Stimulated activated CD8-positive, alpha-beta memory T cell treated with anti-CD3 and anti-CD28 coated beads, Interleukin-7, amount 100 ng/mL, for 1 hour (primary cell): ENCODE measurements at places on chromosomes 6 and 20.

DNA sequence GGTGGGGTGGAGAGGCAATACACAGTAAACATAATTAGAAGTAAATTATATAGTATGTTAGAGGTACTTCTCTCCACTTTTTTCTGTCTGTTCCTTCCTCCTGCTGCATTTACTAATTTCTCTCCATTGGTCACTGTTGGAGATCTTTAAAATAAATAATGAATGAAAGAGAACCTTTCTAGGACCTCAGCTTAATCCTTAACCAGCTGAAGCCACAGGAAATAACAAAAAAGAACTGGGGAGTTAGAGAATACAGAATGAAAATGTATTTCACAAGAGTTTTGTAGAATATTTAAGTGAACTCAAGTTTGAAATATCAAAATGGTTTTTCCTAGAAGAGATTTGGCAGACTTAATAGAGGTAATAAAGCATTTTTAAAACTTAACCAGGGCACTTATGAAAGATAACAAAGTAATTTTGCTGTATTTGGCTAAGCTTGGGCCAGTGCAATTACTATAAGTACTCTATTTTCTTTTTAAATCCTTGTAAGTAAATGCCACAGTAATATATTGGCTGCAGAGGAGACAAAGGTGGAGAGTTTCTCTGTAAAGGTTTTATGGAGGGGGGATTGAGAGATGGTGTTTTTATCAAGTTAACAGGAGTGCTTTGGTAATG, 405.0 kb downstream of the CDKAL1 start:
- no peak for DNase-seq

- DNase-seq: no peak
Observed at GRCh38 chr6:37381579-37381978, 27.8 kb downstream of the RNF8 start.

DNA sequence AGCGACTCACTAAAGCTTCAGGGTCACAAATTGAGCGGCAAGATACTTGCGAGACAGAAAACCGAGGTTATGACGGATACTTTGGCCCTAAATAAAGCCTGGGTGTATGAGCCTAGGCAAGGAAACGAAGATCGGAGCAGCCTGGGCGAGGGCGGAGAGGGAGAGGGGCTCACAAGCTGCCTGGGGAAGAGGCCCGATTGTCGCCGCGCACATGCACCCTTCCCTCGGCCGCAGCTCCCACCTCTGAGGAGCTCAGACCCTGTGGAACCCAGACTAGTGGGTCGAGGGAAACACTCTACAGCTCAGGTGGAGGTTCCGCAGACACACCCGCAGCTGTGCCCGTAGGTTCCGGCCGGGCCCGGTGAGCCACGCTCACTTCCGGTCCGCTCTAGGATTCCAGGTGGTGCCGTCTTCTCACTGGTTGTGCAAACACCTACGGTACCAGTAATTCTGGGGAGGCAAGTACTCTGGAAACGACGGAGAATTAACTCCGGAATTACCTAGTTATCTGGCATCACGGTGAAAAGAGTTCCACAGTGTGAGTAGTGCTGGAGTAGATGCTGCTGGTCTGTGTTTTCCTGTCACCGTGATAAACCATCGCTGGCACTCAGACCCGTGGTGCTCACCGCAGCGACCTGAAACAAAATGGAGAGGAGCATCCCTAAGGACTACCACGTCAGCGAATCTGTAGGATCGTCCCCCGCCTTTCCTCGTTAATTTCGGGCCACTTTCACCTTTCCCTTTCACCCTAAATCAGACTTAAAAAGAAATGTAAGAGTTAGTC, 61.5 kb downstream of the GPX5 start:
- DNase-seq: no peak

DNA sequence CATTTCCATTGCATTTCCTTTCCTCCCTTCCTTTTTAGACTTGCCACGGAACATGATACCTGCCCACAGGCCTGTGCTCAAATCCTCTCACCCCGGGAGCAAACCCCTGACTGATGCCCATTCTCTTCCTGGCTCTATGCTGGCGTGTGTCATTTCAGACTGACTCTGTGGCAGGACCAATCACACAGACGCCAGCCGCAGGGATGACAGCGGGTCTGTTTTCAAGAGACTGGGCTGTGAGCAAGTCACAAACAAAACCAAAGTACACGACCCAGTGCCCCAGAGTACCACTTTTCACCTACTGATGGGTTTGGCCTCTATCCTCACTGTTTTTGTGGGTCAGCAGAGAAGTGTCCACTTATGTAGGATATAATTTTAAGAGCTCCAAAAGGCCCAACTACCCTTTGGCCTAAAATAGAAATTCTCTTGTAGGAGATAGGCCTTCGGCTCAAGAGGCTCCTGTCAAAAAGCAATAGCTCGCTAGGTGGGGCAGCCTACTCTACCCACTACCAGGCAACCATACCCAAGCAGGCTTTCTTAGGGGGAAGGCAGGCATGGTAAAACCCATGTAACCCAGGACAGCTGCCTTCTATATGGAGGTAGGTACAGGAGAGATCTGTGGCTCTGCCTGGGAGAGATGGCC, 215.7 kb downstream of the CDC5L start:
- DNase-seq: no peak

DNA sequence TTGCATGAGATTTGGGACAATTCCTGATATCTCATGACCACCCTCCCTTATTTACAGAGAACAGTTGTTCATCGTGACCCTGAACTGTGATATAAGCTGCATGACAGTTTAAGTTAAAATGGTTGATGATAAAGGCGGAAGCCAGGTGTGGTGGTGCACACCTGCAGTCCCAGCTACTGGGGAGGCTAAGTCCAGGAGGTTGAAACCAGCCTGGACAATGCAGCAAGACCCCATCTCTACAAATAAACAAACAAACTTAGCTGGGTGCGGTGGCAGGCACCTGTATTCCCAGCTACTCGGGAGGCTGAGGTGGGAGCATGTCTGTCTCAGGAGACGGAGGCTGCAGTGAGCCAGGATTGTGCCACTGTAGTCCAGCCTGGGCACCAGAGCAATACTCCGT, 24.1 kb downstream of the COL20A1 start:
- DNase-seq: no peak

GRCh38 chr6:39688494-39688893, 36.7 kb downstream of the KIF6 start:
- DNase-seq: no peak

DNA sequence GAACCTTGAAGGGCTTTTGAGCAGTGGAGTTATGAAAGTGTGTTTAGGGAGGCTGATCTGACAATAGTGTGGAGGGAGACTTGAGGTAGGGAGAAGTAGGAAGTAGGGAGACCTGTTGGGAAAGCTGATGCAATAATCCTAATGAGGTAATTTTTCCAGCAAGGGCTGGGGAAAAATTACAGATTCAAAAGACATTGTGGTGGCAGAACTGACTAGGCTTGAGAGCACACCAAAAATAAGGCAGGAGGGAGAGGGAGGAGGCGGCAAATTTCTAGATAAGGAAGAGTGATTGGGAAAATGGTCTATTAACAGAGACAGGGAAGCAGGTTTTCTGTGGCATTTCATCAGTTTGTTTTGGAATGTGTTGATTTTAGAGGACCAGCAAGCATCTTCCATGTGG, 5.5 kb downstream of the PRRT1 start:
- no peak for DNase-seq

- DNase-seq: no peak
Observed at GRCh38 chr6:112349636-112349934, 2.5 kb downstream of the RFPL4B start.

DNA sequence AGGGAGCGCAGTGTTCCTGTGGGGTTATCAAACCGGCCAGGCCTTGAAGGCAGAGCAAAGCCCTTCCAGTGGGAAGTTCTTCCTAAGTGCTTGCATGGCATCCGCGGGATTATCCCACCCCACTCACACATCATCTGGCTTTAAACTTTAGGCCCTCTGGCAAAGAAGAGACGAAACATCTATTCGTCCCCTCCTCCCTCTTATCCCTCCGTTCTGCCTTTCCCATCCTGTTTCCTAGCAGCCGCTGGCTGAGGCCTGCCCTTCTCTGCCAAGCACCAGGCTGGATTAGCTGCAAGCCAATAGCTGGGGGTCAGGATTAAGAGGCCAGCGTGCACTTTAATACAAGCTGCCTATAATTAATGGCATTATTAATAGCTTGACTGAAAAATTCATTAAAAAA, 621.0 kb downstream of the PKHD1 start:
- no peak for DNase-seq

GRCh38 chr6:100633096-100633777, 168.5 kb upstream of the SIM1 start:
- DNase-seq: no peak

GRCh38 chr6:125869427-125869826, 78.7 kb downstream of the NCOA7 start:
- no peak for DNase-seq

- DNase-seq: no peak
Observed at GRCh38 chr20:44288252-44288651, 22.8 kb downstream of the FITM2 start.

GRCh38 chr6:79170959-79171358, 63.5 kb downstream of the HMGN3 start:
- DNase-seq: no peak

- DNase-seq: no peak
Observed at GRCh38 chr20:34926581-34926980, 29.0 kb downstream of the GSS start.

DNA sequence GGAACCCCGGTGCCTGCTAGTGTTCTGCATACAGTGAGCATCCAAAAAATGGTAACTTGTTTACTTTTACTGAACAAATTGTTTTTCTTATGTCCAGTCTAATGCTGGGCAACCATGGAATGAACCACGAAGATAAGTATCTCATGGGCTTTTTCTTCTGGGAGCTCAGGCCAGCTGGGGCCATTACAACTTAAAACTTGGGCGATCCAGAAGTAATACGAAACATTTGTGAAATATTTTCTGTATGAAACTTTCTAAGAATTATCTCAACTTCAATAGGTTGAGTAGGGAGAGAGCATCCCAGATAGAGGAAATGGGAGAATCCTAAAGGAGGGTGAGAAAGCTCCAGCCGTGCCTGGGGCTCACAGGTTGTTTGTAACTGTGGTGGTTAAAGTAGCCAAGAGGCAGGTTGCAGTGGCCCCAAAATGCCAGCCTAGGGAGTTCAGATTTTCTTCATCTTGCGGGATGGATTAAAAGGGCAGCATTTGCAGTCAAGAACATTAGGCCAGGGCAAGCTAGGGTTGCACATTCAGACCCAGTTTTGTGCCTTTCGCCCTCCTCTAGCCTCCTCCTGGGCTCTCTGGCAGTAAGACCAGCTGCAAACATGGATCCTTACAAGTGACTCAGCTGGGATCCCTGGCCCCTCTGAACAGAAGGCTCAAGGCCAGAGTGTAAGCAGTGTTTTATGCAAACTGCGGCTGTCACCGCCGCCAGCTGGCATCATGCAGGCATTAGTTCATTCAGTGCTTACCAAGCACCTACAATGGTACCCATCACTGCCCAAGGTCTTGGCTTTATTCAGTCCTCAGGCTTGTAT, 41.5 kb downstream of the ELMO2 start:
- no peak for DNase-seq

- DNase-seq: no peak
Observed at GRCh38 chr6:105995391-105995865, 90.7 kb upstream of the PRDM1 start.

- DNase-seq: no peak
Observed at GRCh38 chr6:156262014-156262413, 515.2 kb upstream of the ARID1B start.

DNA sequence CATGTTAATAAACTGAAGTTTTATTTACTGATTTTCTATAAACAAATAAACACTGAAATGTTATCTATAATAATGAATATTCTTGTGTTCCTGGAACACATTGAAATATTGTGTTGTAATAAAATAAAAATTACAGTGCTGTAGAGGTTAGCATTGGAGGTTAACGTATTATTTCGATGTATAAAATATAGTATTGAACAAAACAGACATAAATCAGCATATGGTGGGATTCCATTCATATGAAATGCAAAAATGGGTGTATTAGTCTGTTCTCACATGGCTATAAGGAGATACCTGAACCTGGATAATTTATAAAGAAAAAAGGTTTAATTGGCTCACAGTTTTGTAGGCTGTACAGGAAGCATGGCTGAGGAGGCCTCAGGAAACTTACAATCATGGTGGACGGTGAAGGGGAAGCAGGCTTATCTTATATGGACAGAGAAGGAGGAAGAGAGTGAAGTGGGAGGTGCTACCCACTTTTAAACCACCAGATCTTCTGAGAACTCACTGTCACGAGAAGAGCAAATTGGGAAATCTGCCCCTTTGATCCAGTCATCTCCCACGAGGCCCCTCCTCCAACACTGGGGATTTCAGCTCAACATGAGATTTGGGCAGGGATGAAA, 24.6 kb upstream of the BMP6 start:
- DNase-seq: no peak

DNA sequence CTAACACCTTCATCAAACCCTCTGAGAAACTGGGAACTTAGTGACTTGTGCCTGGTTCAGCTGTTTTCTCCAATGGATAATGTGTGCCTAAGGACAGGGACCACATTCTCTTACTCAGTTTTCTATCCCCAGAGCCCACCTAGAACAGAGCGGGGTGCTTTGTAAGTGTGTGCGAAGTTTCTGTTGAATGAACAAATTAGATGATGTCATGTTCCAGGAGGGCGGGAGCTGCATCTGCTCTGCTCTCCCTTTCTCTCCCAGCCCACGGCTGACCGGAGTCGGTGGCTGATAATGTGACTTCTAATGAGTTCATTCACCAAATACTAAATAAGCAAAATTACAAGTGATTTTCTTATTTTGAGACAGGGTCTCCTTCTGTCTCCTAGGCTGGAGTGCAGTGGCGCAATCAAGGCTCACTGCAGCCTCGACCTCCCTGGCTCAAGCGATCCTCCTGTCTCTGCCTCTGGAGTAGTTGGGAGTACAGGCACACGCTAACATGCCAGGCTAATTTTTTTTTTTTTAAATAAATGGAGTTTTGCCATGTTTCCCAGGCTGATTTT, 60.7 kb upstream of the FNDC1 start:
- DNase-seq: no peak

- no peak for DNase-seq
Observed at GRCh38 chr20:5328268-5328667, 11.5 kb upstream of the PROKR2 start.

GRCh38 chr6:86529635-86530034, 407.7 kb upstream of the HTR1E start:
- no peak for DNase-seq

GRCh38 chr6:157985378-157986155, 3.9 kb downstream of the SYNJ2 start:
- no peak for DNase-seq
